Panc1 (cell line): ENCODE measurements at places on chromosomes 1 and 21. TPM values are rescaled to one million over a fixed set of nuclear protein-coding genes. Genes with fewer than 3 reads are reported as not detected.

The HSD3B2 gene
- total RNA-seq, result 1.2 TPM

The H3-3A gene
- total RNA-seq, result 404 TPM

The FAM151A gene
- not detected for total RNA-seq

The SERINC2 gene
- 14.0 TPM for total RNA-seq

The CHI3L1 gene
- 0.10 TPM for total RNA-seq

The TAS1R3 gene
- 0.31 TPM for total RNA-seq

The AADACL3 gene
- not detected for total RNA-seq

The DVL1 gene
- 144 TPM for total RNA-seq

The AMY1C gene
- total RNA-seq, result not detected
